ENCODE measurements at places on chromosomes 2 and 18.

GRCh38 chr2:241066171-241066892 is 35.8 kb downstream of the MTERF4 start:
- no peak for DNase-seq

GRCh38 chr18:26547646-26548414 is 523 bp downstream of the KCTD1 start:
- no peak for DNase-seq

GRCh38 chr2:46900381-46900780 is 15.2 kb downstream of the MCFD2 start:
- DNase-seq = no peak

DNA sequence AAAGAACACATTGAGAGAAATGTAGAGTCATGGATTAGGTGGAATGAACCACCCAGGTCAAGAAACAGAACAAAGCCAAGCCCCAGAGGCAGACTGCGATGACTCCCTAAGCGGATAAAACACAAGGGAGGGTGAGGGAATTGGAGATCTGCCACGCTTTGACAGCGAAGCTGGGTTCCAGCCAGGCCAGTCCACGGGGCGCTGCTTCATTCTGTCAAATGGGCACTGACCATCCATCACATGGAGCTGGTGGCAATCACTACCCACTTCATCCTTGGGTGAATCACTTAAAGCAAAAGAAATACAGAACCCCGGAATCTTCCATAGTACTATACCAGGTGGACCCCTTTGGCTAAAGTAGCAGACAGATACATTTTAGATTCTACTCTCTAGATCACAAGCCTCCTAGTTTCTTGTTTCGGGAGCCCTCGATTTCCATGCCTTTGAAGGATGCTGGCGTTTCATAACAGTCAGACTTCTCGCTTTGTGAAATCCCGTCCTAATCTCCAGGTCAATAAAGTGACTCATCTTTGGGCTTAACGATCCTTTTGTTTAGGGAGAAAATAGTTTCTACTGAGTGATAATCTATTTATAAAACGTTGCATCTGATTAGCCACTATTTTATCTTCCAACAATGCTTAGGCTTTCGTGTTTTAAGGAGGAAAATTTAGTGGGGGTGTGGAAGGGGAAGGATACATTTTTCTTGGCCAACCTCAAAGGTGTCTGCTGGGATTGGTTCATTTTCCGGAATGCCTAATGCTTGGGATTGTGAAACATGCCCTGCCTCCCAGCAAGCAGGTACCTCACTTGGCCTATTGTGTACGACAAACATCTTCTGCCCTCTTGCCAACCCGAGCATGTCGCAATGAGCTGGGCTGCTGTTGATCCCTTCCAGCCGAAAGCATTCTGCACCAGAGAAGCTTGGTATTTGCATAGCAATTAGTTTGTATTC is 44.1 kb upstream of the HDAC4 start:
- DNase-seq = no peak

DNA sequence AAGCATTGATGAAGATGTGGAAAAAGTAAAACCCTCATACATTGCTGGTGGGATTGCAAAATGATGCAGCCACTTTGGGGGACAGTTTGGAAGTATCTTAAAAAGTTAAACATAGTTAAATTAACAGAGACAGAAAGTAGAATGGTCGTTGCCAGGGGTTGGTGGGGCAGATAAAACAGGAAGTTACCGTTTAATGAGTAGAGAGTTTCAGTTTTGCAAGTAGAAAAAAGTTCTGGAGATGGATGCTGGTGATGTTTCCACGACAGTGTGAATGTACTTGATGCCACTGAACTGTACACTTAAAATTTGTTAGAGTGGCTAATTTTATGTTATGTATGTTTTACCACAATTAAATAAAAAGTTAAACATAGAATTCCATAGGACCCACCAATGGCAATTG is 44.5 kb upstream of the EGR4 start:
- no peak for DNase-seq
